ENCODE measurements at places on chromosomes 4 and X.

GRCh38 chr4:126718136-126718535, 914.6 kb upstream of the INTU start:
- DNase-seq, result no peak

DNA sequence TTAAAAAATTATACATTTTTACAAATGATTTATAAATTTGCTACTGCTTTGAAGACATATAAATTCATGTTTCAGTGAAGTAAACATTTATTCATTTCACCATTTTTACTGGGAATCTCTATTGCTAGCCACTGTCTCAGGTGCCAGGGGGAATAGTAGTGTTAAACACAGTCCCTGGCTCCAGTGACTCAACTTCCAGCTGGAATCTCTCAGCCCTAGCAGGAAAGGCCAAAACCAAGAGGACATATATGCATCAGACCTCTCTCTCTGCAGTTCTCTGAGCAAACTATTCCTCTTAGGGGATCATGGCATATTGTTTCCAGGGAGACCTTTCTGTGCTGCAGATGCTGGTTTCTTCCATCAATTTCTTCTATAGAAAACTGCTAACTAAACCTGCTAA, 1009.0 kb upstream of the LCORL start:
- no peak for DNase-seq

- DNase-seq, result no peak
Observed at GRCh38 chr4:94414907-94415306, 36.8 kb upstream of the PDLIM5 start.

- DNase-seq, result no peak
Observed at GRCh38 chrX:106783716-106784115, 18.8 kb upstream of the TBC1D8B start.

GRCh38 chrX:38627683-38628082, 66.3 kb downstream of the TSPAN7 start:
- no peak for DNase-seq

GRCh38 chr4:114282937-114283336, 303.5 kb upstream of the ARSJ start:
- DNase-seq, result no peak

DNA sequence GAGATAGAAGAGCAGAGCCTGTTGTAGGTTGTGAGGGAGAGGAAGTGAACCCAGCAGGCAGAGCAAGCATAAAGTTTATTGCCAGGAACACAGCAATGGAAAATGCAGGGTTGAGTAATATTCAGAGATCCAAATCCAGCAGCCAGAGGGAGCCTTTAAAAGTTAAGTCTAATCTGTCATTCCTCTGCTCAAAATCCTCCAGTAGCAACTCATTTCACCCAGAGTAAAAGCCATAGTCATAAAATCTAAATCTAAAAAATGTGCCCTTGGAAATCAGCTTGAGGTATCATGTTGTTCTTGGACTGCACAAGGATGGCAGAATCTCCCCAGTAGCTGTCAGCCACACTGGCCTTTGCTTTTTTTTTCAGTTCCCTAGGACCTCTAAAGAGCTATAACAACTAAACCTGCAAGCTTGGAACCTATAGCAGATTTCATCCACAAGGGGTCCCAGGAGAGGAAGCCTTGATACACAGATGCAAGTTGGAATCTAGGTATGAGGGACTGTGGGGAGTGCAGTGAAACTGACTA, 62.9 kb upstream of the FRAS1 start:
- DNase-seq, result peak; percentile 89

DNA sequence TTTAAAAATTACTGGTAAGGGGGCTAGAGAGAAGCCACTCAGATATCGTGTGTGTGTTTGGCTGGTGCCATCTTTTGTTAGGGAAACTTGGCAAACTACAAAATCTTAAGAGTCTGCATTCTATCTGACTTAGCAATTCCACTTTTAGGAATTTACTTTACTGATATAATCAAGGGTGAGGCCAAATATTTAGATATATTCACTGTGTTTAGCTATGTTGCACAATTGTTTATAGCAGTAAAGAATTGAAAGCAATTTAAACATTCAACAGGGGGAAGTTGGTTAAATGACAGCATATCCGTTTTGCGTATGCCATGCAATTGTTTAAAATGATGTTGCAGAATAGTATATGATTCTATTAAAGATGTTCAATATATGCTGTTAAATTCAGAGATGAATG, 6.4 kb upstream of the HERC3 start:
- no peak for DNase-seq

- DNase-seq, result peak; percentile 22
Observed at GRCh38 chr4:73311428-73311827, 52.8 kb upstream of the ANKRD17 start.

- no peak for DNase-seq
Observed at GRCh38 chr4:111633663-111634266, 511.5 kb upstream of the FAM241A start.

GRCh38 chr4:53191997-53192396, 173.9 kb downstream of the SCFD2 start:
- no peak for DNase-seq

- no peak for DNase-seq
Observed at GRCh38 chr4:100254237-100254636, 64.0 kb upstream of the DDIT4L start.

- no peak for DNase-seq
Observed at GRCh38 chr4:173005912-173006633, 162.5 kb upstream of the GALNT7 start.

DNA sequence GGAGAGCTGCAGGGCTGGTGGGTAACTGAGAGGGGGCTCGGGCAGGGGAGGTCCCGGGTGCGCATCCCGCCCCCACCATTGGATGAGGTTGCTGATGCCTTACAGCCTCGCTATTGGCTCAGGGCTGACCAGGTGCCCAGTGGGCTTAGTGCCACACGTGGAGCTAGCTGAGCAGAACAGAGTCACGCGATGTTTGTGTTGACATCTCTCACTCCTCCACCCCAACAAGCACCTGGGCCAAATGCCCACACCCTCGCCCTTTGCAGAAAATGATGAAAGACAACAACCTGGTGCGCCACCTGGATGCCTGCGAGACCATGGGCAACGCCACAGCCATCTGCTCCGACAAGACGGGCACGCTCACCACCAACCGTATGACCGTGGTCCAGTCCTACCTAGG, 31.8 kb downstream of the ATP2B3 start:
- DNase-seq, result no peak

GRCh38 chr4:151690876-151691275, 69.9 kb downstream of the GATB start:
- DNase-seq, result no peak
